ENCODE measurements at places on chromosomes 11 and 22.
A peak's percentile ranks its signal among the peaks of the same experiment; 100 is the strongest.

DNA sequence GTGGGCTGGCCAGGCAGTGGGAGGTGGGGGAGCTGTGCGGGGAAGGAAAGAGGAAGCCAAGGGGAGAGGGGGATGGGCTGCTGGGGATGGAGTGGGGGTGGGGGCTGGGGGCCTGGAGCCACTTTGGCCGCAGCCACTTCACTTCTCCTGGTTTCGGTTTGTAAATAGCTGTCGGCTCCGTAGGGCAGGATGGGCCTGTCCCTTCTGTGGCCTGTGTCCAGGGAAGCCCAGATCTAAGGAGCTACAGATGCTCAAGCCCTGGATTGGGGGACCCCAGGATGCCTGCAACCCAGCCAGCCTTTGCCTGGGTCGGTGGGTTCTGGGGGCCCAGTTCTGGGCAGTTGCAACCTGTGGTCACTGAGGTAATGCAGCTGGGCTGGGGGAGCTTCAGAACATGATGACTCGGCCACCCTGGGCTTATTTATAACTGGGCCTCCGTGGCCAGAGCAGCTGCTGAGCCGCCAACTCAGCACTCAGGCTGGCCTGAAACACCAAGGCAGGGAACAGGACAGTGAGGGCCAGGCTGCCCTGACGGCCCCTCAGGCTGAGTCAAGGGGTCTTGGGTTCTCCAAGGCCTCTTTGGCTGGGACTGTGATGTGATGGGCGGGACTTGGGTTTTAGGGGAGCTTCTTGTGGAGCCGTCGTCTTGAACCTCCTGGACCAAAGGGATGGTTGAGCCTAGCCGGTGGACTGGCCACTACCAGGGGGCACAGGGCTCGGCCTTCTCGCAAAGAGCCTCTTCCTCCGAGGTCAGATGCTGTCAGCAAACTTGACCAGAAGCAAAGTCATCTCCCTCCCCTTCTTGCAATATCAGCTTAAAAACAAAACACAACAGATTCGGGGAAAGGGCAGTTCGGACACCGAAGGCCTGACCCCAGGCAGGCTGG lies 15.0 kb upstream of the SLC39A13 start:
- peak; percentile 64 for DNase-seq

DNA sequence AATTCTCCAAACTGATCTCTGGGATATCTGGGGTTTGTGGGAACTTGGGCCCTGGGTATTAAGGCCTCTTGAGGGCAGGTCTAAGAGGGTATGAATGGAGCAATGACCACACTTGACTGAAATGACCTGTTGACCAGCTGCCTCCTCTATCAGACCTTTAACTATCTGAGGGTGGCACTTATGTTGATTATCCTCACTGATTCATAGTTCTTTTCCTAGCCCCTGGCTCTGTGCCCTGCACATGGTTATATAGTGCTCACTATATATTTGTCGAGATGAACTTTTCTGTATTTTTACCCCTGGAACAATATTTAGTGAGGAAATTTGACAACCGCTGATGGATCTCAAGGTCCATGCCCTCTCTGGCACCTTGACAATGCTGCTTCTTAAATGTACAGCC lies 305.5 kb upstream of the PLET1 start:
- no peak for DNase-seq

GRCh38 chr22:23801238-23801821 lies 14.6 kb downstream of the SMARCB1 start:
- no peak for DNase-seq

GRCh38 chr11:47980907-47981621 lies 705 bp downstream of the PTPRJ start:
- DNase-seq, result peak; percentile 40

DNA sequence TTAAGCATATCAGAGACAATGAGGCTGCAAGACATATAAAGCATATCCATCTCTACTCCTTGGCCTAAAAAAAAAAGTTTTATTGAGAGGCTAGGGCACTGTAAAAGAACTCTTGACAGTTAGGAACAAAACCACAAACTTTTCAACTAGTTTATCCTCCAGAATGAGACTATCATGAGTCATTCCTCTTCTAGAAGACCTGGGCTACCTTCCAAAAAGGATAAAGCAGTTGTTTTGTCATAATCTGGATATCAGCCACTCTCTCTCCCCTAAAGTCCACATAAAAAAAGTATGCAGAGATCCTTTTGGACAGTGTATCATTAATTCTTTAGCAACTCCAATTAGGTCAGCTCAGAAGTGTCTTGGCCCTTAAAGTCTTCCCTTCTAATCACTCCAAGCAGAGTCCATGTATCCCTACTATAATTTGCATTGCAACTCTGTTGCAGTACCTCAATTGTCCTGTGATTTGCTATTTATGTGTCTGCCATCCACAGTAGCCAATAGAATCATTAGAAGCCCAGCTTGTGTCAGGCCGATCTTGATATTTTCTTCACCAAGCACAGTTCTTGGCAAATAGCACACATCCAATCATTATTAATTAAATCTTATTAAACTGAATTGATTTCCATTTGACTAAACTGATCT lies 10.4 kb downstream of the OR51T1 start:
- peak; percentile 92 for DNase-seq

DNA sequence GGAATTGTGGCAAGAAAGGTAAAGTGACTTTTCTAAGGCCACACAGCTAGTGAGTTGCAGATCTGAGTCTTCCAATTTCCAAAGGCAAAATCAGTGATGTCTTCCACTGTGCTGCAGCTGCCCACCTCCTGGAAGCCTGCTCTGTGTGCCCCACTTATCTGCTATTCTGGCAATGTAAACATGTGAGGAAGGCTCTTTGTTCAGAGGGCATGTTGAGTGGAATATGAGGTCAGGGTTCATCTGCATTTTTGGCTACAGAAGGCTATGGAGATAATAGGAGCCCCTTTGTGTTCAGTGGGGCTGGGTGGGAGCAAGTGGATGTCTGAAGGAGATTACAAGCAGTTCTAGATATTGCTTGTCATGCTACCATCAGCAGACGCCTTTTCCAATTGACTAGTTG lies 396.2 kb downstream of the BUD13 start:
- DNase-seq, result no peak

DNA sequence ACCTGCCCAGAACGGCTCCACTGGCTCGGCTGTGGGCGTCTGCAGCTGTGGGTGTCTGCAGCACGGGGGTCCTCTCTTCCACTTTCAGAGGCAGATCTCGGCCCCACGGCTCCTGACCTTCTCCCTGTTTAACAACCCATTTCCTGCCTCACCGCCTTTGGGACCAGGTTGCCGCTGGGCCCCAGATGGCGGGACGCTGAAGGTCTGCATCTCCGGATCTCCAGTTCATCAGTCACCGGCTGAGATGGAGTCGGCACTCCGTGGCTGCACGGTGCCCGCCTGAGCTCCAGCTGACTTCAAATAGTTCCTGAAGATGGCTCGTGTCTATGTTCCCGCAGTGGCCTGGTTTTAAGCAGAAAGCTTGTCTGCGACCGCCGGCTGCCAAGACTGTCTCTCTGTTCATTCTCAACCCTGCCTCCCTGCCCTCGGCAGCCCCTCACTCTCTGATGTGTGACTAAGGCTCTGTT lies 475.9 kb downstream of the BRD1 start:
- DNase-seq, result no peak

DNA sequence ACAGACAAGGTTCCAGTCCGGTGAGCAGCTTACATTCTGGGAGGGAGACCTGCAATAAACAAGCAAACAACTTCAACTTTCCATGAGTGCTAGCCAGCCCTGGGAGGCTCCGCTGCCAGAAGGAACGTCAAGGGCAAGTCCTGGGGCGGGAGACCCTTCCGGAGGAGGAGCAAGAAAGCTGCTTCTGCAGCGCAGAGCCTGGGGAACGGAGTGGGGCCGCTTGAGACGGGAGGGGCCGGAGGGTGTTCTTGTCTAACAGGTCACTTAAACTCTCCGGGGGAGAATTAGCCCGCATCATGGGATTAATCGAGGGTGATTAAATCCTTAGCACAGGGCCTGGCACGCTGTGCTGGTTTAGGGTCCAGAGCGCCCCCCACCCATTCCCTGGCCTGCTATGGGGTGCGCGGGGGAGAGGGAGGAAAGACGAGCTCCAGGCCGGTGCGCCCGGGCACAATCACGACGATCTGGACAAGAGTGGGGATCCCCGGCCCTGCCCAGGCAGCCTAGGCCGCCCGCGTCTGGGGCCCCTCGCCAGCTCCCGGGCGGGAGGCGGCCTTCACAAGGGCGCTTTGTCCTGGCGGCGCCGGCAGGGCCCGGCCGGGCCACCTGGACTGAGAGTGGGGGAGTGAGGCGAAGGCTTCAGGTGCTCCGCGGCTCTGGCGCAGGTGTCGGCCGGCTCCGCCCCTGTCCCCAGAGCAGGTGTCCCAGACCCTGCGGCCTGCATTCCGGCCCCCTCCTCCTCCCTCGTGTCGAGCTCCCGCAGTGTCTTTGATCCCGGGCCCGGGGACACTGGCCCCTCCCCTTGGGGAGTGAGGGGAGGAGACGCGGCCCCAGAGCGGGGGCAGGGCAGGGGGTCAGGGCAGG lies 663 bp upstream of the LARGE2 start:
- no peak for DNase-seq

DNA sequence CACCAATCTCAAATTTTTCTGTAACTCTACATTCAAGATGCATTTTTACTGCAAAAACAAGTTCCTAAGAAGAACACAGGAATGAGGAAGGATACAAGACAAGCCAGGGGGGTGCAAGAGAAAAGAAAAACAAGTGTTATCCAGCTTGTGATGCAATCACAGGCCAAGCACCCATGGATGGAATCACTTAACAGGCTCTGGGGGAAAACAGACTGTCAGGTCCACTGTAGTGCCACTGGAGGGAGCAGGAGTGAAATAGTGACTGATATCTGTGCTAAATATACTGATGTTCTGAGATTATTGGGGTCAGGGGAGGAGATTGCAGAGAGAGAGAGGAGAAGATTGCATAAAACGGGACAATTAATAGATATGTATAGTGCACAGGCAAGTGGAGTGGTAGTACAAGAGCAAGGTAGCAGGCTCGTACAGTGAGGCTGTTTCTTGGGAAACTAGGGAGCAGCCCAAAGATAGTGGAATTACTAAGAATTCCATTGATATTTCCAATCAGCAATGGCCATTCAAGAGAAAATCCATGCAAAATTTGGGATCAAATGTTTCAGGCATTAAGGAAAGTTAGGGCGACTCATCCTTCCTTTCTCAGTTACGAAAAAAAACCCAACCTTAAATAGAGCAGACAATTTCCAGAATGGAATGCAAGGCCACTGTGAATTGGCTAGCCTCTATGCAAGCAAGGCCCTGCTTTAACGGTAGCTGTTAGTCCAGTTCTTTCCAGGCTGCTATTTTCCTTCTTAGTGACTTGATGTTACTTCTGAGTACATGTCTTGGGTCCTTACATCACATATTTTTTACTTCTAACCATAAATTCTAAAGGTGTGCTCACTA lies 52.2 kb upstream of the CEP126 start:
- peak; percentile 81 for DNase-seq

- peak; percentile 15 for DNase-seq
Measured at GRCh38 chr22:17164392-17165024, 5.4 kb upstream of the HDHD5 start.

DNA sequence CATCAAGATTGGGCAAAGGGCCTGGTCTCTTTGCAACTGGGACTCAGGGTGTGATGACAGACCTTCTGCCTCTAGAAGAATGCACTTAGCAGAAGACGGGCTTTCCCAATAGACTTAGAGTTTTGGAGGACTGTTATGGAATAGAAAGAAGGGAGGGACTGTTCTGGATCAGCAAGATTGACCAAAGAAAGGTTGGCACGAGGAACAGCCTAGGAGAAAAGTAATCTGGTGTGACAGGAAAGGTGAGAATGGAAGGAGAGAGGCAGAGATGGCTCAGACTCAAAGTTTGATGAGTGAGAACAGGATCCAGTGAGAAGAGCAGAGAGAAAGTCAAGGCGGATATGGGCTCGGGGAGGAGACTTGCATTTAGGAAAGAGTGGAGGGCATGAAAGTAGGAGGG lies 23.0 kb upstream of the TMEM45B start:
- no peak for DNase-seq

GRCh38 chr11:119489087-119489486 lies 66.1 kb upstream of the THY1 start:
- DNase-seq, result no peak

GRCh38 chr11:27213232-27213660 lies 149.8 kb downstream of the CCDC34 start:
- peak; percentile 84 for DNase-seq
